ENCODE measurements at places on chromosomes 2 and 18.

DNA sequence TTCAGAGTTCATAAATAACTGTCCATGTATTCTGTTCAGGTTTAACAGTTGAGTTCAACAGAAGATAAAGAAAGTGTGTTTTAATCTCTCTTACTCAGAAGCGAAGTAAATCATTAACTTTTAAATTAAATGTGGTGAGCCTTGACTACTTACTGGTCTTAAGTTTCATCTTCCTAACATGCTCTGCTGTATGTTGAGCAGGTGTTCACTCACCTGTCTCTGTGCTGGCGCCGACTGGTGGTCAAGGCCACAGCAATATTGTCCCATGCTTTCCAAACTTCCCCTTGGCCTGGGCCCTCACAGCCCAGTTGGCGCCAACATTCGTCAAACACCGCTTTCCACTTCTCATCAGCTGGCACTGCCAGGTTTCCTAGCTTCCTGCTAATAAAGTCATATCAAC, 17.0 kb upstream of the MPP4 start:
- no peak for DNase-seq

GRCh38 chr2:218896501-218897393, 16.1 kb downstream of the WNT10A start:
- peak; percentile 67 for DNase-seq

DNA sequence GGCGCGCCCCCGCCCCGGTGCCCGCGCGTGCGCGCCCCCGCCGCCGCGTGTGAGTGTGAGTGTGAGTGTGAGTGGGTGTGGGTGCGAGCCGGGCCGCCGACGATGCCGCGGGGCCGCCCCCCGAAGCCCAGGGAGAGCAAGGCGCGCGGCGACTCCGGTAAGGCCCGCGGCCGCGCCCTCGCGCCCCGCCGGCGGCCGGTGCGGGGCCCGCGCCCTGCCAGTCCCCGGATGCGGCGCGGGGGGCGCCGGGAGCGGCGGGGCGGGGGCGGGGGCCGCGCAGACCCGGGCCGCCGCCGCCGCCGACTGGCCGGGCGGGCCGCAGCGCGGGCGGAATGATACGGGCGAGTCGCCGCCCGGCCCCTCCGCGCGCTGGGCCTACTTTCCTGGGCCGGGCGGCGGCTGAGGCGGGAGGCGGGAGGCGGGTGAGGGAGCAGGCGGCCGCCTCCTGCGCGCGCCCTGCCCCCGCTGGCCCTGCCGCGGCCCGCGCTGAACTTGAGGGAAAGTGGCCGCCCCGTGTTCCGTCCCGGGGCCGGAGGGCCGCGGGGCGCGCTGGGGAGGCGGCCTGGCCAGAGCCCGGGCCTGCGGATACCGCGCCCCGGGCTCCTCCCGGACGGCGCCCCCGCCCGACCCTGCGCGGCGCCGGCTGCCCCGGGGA, at the start of gene ZNF236:
Gene ZNF236, plus strand, starts transcription at position 52 of the 655 bp plus-strand sequence. Its CDS starts 51 bp downstream, at position 103.
- DNase-seq: peak; percentile 45

- DNase-seq: no peak
Measured at GRCh38 chr18:36420826-36421225, 123.3 kb downstream of the FHOD3 start.

DNA sequence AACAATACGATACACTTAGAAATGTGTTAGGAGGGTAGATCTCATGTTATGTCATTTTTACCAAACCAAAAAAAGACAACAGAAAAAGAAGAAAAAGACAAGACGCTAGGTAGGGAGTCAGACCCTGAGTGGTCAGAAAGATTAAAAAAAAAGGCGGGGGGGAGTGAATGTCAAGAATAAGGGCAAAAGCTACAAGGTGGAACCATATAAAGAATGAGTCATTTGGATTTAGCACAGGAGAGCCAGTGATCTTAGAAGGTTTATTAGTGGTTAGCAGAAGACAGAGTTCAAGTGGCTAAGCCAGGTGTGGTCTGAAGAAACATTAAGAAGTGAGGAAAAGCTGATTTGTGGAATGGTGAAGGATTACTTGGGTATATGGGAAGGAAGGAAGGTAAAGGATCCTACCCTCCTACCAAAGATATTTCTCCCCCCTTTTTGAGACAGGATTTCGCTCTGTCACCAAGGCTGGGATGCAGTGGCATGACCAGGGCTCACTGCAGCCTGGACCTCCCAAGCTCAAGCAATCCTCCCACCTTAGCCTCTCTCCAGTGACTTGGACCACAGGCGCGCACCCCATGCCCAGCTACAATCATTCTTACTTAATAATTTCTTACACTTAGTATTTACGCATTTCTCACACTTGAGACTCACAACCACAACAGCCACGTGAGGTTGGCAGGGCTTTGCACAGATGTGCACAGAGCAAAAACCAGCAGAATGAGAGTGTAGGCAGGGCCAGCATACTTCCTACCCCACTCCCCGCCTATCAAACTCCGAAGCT, 2.6 kb downstream of the DSC2 start:
- no peak for DNase-seq
